ENCODE measurements at places on chromosomes 1 and 21.

DNA sequence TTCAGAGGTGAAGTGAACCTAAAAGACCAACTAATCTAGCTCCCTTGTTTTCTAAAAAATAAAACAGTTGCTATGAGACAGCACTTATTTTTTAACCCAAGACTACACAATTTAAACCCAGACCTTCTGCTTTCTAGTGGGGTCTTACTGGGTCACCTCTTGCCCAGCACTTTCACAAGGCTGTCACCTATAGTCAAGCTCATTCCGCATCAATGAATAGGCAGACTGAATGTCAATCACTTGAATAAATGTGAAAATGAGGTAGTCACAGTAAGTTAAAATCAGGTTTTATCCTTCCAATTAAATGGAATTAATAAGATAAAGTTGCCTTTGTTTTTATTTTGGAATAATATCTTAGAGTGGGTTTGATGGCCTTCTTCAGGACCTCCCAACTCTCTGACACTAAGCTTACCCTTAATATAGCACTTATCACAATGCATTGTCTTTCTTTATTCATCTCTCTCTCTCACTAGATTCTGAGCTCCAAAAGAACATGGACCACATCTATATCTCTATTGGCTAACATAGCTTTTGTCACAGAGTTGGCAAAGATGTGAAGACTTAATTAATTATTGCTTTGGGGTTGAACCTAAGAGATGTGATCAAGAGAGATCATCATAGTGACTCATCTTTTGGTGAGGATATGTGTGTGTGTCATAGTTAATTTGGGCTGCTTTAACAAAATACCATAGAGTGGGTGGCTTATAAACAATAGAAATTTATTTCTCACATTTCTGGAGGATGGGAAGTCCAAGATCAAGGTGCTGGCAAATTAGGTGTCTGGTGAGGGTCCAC, 248.7 kb upstream of the DAB1 start:
- no peak for DNase-seq

- no peak for DNase-seq
Observed at GRCh38 chr1:237239248-237239647, 197.3 kb downstream of the RYR2 start.

DNA sequence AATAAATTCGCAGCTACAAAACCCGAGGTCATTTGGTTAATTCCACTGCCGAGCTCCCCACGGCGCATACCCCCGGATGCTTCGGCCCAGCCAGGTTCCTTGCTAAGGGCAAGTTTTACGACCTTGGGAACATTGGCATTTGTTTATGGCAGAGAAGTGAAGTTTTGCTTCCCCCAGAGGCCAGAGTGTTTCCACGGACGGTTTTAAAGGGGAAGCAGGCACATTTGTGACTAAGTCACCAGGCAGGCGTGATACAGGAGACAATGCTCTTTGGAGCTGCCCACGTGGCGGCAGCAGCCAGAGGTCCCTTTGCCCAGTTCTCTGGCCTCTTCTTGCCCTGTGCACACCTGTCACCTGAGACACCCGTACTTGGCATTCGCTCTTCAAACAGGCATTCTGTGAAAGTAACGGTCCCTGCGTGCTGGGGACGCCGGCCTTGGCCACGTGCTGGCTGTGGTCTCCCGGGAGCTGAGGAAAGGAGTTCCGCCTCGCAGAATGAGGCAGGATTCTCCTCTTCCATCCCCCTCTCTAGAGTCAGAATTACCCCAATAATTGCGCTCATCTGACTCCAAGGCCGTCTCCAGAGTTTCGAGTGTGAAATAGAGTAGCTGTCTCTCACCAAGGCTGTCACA, 138.3 kb downstream of the PRDM16 start:
- no peak for DNase-seq

GRCh38 chr1:156538711-156539440, 33.5 kb downstream of the IQGAP3 start:
- DNase-seq: no peak

DNA sequence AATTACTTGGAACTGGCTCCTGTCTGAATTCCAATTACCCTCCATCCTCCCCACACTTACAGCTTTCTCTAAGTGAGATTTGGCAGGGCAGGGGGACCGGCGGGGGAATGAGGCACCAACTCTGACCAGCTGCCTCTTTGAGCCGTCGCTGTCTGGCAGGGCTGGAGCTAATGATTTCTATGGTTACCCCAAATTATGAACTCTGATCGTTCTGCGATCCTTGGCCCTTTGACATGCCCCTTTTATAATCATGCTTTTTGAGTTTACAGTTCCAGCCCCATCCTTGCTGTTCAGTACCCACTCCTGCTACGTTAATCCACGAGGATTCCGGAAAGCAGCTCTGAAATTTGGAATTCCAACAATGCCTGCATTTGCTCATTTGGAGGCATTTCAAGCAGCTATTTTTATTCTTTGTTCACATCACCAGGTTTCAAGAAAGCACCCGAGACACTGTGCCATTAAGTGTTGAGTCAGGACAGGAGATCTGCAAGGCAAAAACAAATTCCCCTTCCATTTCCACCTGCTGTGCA, 54.6 kb upstream of the LBR start:
- DNase-seq: no peak

DNA sequence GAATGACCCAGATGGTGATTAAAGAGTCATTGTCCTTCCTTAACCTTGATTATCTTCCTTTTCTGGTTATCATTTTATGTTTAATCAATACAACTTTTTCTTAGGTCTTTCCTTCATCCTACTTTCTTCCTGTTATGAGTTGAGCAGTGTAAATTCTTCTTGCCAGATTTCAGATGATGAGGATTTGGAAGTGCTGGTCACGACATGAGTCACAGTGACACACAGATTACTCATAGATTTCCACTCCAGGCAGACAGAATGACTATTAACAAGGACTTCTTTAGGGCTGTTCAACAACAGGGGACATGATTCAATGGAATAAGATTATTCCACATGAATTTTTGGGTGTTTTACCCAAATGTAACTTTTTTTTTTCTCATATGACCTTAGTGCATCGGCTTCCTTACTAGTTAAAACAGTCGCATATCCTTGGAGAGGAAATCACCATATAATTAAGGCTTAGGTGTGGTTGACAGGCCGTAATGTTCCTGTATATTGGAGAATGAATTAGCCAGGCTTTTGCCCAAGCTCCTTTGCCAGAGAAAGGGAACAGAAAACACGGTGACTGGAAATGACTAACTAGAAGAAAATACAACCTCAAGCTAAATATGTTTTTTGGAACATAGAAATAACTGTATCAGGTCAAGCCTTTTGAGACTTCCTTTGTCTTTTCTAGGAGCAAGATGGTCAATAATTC, 44.2 kb downstream of the PRRX1 start:
- DNase-seq: no peak

- DNase-seq: no peak
Observed at GRCh38 chr1:54967372-54967771, 13.1 kb upstream of the TMEM61 start.

GRCh38 chr1:230341162-230341546, 85.0 kb downstream of the PGBD5 start:
- no peak for DNase-seq

DNA sequence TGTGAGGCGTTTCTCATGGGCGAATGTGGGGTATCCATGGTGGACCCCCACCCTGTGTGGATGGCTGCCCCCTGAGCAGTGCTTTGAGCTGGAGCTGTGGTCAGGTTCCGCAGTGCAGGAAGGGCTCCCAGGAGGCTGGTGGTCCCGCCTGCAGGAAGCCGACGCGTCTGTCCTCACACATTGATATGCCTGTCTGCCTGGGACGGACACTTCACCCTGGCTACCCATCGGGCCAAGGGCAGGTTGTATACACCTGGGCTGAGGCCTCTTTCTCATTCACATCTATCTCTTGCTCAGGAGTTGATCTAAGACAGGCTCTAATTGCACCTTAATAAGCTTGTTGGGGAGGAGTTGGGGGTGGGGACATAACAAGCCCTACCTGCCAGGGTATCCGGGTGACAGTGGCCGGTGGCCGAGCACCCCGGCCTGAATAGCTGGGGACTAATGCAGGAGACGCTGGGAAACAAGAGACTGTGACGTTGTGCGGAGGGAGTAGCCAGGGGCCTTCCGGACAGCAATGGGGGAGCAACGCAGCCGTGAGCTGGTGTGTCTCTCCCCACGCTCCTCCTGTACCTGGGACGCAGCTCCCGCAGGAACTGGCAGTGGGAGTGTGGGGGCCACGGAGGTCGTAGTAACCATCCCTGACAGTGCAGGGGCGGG, 21.7 kb downstream of the PDXK start:
- DNase-seq: no peak

DNA sequence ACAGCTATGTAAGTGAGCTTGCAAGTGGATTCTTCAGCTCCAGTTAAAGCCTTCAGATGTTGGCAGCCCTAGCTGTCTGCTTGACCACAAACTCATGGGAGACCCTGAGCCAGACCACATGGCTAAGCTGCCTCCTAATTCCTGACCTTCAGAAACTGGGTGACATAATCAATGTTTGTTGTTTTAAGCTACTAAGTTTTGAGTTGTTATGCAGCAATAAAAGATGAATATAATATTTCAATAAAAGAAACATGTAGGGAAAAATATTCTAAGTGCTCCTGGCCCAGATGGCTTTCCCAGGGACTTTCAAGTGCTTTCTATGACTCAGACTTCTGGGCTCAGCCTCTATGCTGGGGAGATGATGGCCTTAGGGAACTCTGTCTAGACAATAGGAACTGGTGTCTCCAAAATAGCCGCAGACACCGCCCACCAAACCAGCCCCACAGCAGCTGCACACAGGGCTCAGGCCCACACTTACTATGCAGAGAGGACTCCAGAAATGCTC, 20.3 kb upstream of the AZIN2 start:
- no peak for DNase-seq

GRCh38 chr1:205568469-205569361, 63.1 kb downstream of the ELK4 start:
- DNase-seq: no peak

DNA sequence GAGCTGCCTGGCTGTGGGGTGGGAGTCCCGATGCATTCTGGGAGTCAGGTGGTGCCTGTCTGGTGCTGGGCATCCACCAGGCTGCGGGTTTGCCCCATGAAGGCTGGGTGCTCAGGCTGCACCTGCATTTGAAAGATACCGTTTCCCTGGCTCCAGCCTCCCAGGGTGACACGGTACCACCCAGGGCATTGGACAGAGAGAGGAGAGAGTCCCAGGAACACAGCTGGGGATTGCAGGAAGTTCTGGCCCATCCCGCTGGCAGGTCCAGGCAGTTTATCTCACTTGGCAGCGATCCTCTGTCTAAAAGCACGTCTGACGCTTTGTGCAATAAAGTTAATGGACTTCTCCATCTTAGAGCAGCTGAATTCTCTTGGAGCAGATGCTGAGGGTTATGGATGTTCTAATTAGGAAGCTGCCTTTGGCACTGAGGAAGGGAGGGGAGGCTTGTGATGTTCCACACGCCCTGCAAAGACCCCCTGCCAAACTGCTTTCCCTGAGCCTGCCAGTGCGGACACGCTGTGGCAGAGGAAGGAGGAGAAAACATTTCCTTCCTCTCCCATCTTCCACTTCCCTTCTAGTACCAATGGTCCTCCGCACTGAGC, 246.9 kb downstream of the GRIK3 start:
- no peak for DNase-seq

DNA sequence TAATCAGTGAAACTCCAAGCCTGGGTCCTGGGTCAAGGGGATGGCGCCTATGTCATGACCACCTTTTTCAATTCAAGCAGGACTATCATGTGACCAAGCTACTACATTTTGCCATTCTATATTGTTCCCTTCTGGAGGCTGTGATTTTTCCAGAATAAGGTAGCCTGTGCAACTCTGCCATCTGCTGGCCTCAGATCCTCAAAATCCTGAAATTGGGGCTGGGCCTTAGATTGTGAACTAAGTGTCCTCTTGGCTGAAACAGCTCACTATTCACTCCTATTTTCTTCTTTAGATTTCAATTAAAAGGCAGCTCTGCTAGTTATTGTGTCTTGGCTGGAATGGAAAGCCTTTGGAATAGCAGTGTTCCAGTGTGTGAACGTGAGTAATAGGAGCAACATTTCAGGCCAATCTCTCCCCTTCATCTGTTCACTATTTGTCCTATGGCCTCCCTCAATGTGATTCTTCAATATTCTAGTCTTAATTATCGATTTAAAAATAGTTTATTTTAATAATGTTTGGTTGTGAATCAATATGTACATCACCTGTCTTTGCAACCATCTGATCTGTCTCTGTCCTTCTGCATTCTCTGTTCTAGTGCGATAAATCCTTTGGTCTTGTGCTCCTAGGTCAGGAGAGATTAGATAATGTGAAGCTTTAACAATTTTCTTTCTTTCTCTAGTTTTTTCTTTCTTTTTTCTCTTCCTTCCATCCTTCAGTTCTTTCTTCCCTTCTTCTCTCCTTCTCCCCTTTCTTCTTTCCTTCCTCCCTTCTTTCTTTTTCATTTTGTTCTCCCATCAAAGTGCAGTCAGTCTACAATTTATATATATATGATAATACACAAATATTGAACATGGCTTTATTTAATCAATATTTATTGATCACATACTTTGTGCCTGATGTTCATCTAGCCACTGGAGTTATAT, 69.8 kb downstream of the CR1 start:
- DNase-seq: no peak

DNA sequence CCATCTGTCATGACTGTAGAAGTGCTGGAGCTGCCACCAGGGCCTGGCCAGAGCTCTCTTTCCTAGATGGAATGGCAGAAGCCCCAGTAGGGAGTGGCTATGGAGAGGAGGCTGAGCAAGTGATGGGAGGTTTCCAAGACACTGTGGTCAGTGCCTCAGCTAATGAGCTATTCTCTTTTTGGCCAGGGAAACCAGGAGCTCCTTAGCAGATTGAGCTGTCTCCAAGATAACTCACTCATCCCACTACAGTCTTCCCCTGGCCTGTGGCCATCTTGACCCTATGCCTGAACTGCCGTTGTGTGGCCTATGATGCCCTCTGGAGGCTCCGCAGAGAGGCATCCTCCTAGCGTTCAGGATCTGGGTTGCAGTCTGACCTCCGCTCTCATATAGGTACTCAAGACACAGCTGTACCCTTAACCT, 60.5 kb downstream of the ERI3 start:
- no peak for DNase-seq

GRCh38 chr1:40795811-40796586, 12.4 kb downstream of the KCNQ4 start:
- no peak for DNase-seq

DNA sequence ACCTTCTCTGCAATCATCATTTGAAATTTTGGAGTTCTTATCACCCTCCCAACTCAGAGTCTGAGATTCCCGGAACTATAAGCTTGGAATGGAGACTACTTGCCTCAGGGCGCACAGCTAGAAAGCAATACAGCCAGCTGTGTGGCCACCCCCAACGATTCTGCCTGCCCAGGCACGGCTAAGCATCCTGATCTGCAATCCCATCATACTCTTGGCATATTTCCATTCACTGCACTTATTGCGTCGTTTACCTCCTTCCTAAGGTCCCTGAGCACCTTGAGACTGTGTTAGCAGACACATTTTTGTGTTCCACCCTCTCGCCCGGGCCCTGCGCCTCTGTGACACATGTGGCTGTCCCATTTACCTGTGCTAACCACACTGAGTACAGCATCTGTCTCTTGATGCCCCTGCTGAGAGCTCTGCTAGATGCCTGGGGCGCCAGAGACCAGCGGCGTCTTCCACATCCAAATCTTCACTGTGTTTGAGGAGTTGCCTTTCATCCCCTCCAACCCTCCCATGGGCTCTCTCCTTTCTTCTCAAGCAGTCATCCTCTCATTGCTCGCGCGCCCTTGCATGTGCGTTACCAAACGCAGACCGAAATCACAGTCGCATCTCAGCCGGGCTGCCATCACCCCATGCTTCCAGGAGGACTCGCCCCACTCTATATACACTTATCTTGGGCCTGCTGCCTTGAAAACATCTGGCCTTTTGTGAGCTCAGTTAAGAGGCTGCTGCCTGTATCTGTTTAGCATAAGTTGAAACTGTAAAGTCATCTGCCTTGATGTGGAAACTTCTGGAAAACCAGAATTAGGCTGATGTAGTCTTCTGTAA, 3.5 kb upstream of the CLDN19 start:
- no peak for DNase-seq

GRCh38 chr1:37056325-37056724, 22.0 kb upstream of the GRIK3 start:
- no peak for DNase-seq
